GM13976 (cell line): ENCODE measurements at places on chromosomes 5 and 9.

GRCh38 chr5:136145030-136145429 is 12.4 kb downstream of the SMAD5 start:
- DNase-seq: no peak

- no peak for DNase-seq
These were observed 27.0 kb downstream of the GNAQ start for GRCh38 chr9:78004478-78005229.

DNA sequence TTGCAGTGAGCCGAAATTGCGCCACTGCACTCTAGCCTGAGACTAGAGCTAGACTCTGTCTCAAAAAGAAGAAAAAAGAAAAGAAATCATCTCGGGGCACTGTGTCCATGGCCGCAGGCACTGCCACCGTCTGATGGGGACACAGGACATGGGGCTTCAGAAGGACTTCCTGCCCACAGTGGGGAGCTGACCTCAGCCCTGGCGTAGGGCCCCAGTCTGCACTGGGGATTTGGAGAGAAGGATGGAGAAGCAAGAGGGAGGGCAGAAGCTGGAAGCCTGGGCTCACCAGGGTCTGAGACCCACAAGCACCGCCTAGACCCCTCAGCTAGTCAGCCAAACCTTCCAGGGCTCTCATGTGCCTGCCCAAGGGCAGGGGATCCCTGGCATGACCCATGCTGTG is 4.1 kb upstream of the SARDH start:
- no peak for DNase-seq

DNA sequence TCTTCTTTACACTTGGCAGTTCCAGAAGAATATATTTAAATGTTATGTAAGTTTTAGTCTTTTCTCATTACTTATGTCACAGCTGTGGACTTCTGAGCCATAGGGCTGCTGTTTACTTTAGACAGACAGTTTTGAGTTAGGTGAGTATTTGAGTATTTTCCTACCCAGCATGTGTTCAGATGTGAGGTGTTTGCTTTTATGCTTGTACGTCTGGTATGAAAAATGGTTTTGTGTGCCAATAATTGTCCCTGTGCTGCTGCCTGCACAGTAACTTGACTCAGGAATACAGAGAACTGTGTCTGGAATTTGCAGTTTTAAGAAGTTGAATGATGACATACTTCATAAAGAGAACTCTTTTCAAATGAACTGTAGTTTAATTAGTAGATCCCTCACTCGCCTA is 20.8 kb downstream of the MEGF10 start:
- no peak for DNase-seq

- DNase-seq: no peak
These were observed 53.9 kb upstream of the TUT7 start for GRCh38 chr9:86408121-86408520.

- DNase-seq: no peak
These were observed 152.1 kb downstream of the UNC13B start for GRCh38 chr9:35313916-35314315.

GRCh38 chr9:38350529-38350928 is 42.0 kb upstream of the ALDH1B1 start:
- DNase-seq: no peak

GRCh38 chr5:174188295-174188694 is 142.8 kb downstream of the NSG2 start:
- DNase-seq: no peak

GRCh38 chr5:153959134-153959957 is 79.4 kb downstream of the FAM114A2 start:
- no peak for DNase-seq

- DNase-seq: no peak
These were observed 130.1 kb downstream of the FBN2 start for GRCh38 chr5:128407944-128408343.

DNA sequence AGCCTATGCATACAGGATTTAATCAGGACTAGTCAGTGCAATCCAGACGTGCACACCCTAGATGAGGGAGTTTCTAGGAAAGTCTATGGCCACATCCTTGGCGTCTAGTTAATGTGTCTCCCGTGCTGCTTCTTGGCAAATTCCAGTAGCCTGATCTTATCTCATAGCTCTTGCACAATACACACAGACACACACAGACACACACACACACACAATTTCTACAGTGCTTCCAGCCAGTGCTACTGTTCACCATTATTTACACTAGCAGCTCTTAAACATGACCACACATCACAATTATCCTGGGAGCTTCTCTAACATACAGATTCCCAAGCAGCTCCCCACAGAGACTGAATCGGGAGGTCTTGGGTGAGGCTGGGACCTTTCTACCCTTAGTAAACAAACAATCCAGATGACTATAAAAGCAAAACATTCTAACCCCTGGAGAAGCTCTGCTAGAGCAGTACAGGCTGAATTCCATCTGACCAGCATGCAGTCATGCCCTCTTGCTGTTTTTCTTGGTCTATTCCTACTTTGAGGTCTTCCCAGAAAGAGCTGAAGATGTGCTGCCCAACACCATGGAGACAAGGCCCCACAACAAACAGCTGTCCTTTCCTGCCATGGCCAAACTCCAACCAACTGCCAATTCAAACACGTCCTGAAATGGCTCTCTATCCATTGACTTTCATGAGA is 236.6 kb downstream of the DEPDC1B start:
- no peak for DNase-seq

DNA sequence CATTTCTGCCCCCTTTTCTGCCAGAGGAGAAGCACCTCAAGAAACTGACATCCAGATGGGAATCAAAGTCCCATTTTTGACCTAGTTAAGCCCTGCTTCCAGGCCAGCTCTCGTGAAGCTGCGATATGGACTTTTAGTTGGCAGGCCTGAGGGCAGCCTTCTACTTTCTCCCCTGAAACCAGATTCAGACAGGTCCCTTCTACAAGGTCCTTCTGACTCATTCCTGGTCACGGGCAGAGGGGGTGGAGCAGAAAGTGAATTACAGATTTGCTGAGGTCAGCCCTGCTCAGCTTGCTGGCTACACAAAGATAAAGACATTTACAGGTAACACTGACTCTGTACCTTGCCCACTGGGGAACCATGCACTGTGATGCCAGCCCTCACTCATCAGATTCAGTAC is 52.8 kb upstream of the TUT7 start:
- no peak for DNase-seq

DNA sequence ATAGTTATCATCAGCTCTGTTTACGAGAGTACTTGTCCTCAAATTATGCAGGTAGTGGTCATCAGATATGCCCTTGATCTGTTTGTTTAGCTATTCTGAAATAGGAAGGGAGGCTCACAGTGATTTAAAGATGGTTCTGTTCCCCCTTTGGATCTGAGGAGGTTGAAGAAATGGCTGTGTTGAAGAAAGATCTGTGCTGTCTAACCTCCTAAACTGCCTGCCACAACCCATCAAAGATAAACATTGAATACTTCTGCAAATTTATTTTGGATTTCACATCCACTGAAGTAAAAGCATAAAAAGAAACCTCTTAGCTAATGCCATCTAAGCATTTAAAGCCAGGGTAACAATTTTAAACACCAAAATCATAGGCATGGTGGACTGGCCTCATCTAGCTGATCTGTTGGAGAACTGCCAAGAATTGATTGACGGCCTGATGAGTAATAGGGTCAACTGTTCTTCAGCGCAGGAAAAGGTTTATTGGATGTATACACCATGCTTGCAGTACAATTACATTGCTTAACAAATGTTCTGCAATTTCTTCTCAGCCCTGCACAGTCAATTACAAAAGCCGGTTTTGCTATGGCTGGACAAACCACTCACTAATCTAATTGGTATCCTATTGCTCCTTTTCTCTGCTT is 97.6 kb downstream of the SEMA6A start:
- DNase-seq: no peak

- no peak for DNase-seq
These were observed 63.5 kb upstream of the PHYKPL start for GRCh38 chr5:178296066-178296465.
